ENCODE measurements at places on chromosomes 2 and 18.

DNA sequence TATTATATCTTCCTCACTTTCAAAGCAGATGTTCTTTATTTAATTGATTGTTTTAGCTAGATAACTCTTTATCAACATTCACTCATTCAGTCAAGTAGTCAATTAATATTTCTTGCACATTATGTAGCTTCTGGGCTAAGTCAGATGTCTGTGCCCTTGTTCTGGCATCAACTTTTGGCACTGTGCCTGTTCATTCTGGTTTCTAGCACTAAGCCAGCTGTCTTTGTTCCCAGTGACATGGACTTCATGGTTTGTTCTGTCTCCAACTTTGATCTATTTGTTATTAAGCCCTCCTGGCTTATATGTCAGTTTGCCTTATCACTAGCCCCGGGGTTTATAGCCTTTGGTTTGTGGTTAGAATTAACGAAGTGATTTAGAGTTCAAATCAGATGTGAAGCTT is 247.9 kb upstream of the SYT4 start:
- DNase-seq, result no peak

- DNase-seq, result no peak
Observed at GRCh38 chr18:10936176-10937053, 213.0 kb downstream of the PIEZO2 start.

DNA sequence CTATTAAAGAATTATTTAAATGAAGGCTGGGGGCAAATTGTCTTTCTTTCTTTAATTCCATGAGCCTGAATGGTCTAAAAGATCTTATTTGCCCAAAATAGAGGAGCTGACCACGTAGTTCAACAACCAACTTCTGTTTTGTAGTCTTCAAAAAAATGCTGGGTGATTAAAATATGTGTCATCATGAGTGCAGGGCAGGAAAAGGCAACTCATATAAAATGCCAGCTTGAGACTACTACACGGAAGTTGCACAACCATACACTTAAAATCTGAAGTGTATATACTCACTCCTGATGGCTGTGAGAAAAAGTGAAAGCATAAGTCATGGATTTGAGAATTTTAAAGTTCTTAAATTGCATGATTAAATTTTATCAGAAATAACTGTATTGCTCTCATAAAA is 210.9 kb downstream of the DYM start:
- no peak for DNase-seq

DNA sequence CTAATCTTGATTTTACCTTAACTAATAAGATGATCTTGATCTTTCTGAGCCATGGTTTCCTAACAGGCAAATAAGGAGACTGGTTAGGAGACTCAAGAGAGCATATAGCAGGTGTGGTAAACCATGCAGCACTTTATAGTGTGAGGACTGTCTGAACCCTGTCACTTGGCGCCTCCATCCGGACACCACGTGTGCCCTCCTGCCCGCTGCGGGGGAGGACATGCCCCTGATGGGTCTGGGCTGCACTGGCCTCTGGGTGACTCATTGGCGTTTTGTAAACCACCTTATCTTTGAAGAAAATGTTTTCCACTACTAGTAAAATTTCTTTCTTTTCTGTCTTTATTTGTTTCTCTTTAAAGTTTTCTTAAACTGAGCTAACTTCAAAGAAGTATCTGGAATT is 131.1 kb downstream of the FMNL2 start:
- no peak for DNase-seq

- no peak for DNase-seq
Observed at GRCh38 chr2:221346411-221346810, 225.7 kb downstream of the EPHA4 start.

- no peak for DNase-seq
Observed at GRCh38 chr18:78681396-78681795, 298.2 kb upstream of the SALL3 start.

GRCh38 chr2:215870088-215870490 is 143.3 kb downstream of the MREG start:
- DNase-seq, result no peak

DNA sequence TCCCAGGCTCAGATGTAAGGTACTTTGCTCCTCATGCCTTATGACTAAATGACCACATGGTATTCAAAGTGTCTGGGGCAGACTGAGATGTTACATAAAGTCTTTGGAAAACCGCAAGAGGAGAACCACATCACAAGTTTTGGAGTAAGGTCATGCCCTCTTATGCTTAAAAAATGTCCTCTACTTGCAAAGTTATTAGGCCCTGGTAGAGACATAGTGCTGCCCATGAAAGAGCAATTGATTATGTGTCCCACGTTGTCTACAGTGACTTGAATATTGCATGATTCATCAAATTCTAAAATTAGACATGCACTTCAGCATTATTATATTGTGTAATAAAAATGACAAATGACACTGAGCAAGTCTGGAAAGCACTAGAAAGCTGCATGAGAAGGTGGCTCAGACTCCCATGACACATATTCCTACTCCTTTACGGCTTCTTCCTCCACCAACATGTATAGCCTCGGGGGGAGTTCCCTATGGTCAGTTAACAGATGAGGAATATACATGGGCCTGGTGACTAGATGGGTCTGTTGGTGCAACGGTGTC is 602.6 kb upstream of the VRK2 start:
- DNase-seq, result no peak

- no peak for DNase-seq
Observed at GRCh38 chr2:130339885-130340745, 2.6 kb upstream of the IMP4 start.

GRCh38 chr2:119691189-119691588 is 12.2 kb downstream of the TMEM177 start:
- DNase-seq, result no peak

- no peak for DNase-seq
Observed at GRCh38 chr2:125707611-125708010, 948.3 kb upstream of the GYPC start.

DNA sequence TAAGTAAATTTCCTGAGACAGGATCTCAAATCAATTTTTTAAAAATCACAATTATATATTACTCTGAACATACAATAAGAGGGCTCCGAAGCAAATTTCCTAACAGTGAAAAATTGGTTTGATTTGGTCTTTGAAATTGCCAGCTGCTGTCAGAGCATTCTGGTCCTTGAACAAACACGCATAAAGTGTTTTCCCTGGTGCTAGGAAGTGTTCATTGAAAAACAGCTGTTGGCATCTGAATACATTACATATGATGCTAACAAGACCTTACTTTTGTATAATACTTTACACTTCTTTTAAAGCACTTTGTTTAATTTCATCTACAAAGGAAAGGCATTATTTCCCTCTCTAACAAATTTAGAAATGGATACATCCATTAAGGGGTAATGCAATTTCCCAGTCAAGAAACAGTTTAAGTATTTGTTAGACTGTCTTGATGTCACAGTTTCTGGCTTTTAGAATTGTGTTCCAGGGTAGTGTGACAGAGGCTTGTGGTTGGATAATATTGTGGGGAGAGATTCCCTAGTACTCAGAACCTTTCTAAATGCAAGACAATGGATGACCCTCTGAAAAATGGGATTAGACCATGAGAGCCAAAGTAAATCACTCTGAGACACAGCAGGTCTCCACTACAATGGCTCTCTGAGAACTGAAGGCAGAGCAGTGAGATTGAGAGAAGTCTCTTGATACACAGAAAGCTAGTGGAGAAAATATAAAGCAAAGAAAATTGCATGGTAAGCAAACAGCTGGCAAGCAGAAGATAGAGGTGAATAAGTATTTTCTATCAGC is 299.0 kb downstream of the TRIB2 start:
- no peak for DNase-seq

DNA sequence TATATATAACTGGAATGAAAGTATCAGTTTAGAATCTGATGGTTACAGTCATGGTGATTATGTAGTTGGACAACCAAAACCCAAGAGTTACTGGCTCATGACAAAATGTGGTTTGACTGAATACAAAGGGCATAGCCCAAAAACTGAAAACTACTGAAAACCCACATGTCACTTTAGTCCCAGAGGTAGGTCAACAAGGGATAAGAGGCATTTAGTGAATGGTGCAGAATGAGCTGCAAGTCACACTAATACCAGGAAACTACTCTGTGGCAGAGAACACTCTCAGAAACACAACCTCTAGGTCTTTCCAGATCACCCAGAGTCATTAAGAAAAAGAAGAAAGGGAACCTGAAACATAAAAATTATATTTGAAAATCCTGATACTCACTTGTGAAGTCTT is 154.5 kb downstream of the AGPS start:
- DNase-seq, result no peak

GRCh38 chr2:109435901-109436598 is 177.7 kb downstream of the SEPTIN10 start:
- DNase-seq, result no peak

- DNase-seq, result no peak
Observed at GRCh38 chr18:44897411-44897810, 216.7 kb downstream of the SETBP1 start.

DNA sequence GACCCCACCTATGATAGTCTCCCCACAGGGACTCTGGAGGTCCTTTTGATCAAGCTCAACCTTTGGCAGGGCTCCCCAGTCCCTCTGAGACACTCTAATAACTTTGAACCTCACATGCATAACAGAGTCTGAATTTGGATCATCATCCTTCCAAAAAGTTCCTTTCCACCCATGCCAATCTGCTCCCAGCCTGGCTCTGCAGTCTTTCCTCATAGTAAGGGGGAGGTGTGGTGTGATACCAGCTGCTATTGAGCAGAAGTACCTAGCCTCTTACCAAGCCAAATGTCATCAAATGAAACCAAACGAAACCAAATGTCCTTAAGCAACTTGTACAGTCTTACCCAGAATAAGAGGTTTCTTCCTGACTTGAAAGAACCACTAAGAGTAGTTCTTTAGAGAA is 36.5 kb downstream of the DTNA start:
- no peak for DNase-seq

- no peak for DNase-seq
Observed at GRCh38 chr2:51981783-51982182, 949.9 kb upstream of the NRXN1 start.

- DNase-seq, result no peak
Observed at GRCh38 chr18:47248115-47248603, 3.3 kb downstream of the SKOR2 start.

DNA sequence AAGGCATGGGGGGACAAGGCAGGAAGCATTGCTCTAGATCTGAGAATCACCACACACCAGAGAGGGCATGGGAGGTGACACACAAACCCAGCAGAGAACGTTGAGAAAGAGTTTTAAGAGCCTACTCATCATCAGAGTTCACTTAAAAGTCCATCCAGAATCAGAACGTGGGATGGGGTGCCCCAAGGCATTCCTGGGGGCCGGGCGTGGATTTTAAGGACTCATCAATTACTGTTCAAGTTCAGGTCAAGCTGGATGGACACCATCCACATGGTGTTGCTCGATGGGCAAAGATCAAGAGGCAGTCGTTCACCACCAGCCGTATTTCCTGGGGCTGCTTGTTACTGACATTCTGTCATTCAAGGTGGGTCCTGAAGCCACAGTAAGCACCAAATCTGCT is 34.9 kb downstream of the BCL11A start:
- DNase-seq, result no peak

GRCh38 chr2:23837871-23838270 is 89.1 kb downstream of the ATAD2B start:
- DNase-seq, result no peak
